Hematopoietic multipotent progenitor cell treated with erythropoietin and hydrocortisone succinate and interleukin-3 and kit ligand, for 6 days (in vitro differentiated cells): ENCODE measurements at places on chromosomes 5 and 9.

- peak; percentile 42 for DNase-seq
Measured at GRCh38 chr9:85290019-85290418, 451.7 kb downstream of the AGTPBP1 start.

DNA sequence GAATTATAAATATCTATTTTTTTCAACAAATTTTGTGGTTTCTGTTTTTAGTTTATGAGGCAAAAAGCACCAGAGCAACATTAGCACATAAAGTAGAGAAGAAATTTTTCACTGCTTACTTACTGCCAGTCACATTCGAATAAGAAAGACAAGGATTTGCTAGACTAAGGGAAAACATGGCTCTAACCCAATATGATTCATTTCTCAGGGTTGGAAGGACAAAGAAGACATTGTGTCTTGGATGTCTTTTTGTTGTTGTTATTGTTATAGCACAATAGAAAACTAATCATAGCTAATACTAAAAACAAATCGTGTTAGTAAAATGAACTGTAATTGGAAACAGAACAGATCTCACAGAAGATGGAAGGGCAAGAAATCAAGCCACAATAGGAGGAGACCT lies 90.9 kb upstream of the SLCO6A1 start:
- no peak for DNase-seq

- no peak for DNase-seq
Measured at GRCh38 chr5:36334315-36334714, 32.6 kb upstream of the RANBP3L start.

DNA sequence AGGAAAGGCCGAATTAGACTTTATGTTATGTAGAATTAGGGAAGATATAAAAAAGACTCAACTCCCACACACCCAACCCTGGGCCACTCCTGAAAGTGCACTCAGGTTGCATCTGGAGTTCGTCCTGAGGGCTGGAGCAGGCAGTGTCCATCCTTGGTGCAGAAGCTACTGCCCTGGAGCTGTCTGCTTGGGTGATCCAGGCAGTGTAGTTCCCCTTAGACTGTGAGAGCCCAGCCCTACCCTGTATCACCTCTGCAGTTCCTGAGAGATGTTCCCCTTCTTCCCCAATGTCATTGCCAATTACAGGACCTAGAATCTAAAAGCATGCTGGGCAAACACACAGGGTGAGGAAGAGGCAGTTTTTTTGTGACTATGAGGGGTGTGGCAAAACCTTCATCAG lies 368.3 kb upstream of the ST8SIA4 start:
- no peak for DNase-seq

GRCh38 chr5:56352808-56353590 lies 119.9 kb upstream of the ANKRD55 start:
- DNase-seq = peak; percentile 54

DNA sequence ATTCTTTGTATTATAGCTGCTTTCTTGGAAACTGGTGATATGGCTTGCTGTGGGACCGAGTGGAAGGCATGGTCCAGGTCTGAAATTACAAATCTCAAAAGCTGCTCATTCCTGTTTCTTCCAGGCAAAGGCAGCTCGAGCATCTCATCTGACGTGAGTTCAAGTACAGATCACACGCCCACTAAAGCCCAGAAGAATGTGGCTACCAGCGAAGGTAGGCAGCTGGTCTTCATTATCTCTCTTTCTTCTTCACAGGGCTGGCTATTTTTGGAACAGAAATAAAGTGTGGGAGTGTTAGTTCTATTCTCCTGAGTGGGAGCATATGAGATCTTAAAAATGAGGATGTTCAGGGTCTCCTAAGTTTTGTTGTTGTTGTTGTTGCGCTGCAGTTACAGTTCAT lies 115.9 kb downstream of the FBXL7 start:
- DNase-seq = no peak

DNA sequence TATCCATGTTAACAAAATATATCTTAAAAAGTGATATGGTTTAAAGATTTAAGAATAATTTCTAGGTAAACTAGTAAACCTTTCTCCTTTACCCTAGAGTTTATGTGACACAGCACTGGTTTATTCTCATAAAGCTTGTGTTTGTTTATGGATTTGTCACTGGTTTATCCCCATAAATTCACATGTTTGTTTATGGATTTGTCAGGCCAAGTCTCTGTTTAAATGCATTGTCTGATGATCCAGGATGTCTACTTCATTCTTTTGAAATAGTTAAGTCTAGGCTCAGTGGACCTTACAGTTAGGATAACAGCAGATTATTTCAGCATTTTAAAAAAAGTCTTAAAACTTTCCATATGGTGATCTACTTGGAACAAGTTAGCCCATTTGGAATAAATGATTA lies 334.0 kb downstream of the ARRDC3 start:
- DNase-seq = no peak

- DNase-seq = no peak
Measured at GRCh38 chr9:116541402-116541801, 145.7 kb upstream of the TRIM32 start.

DNA sequence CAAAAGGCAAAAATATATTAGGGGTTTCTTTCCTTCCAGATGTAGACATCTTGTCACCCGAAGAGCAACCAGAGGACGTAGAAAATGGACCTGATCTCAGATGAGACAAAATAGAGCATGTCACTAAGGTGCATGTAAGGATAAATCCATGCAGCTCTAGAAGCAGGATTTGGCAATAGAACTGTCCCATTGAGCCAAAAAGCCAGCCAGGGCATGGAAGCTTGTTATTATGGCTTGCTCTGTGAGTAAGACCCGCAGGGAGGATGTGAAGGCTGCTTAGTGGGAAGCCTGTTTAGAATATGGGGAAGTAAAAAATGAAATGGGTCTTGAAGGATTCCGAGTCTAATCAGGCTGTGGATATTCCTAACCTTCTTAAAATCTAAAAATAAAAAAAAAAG lies 165.6 kb upstream of the MPDZ start:
- no peak for DNase-seq

- no peak for DNase-seq
Measured at GRCh38 chr5:43973318-43973717, 370.3 kb downstream of the NNT start.

GRCh38 chr9:91143162-91143561 lies 218.6 kb downstream of the AUH start:
- DNase-seq = no peak

DNA sequence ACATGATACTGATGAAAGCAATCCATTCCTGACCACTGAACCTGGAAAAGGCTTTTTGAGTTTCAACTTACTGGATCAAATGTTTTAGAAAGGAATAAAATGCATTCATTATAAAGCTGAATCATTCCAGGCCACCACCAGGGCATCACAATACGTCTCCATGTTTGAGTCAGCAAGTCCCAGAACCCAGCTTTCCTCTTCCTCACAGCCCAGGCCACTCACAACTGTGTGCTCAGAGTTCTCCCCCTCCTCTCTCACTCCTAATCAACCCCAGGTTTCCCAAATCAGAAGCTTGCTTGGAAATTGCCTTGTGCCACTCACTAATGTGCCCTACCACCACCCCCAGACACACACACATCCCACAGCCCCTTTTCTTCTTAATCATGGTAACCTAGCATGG lies 91.7 kb downstream of the GNA14 start:
- no peak for DNase-seq

GRCh38 chr5:74183041-74183440 lies 457.5 kb downstream of the ENC1 start:
- DNase-seq = no peak

DNA sequence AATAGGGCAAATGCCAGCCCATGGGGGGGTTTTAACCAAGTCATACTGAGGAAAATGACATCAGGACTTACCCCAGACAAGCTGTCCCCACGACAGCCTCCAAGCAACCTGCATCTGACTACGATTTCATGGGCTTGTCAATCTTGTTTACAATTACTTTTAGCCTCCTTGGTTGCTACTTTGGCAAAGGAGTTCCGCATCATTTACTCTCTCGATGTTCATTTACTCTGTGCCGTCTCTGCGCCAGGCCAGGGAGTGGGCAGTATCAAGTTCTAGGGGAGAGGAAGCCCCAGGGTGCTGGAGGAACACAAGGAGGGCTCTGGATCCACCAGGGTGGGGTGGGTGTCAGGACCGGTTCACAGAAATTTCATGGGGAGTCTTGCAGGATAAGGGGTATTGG lies 23.9 kb downstream of the PTPN3 start:
- no peak for DNase-seq

DNA sequence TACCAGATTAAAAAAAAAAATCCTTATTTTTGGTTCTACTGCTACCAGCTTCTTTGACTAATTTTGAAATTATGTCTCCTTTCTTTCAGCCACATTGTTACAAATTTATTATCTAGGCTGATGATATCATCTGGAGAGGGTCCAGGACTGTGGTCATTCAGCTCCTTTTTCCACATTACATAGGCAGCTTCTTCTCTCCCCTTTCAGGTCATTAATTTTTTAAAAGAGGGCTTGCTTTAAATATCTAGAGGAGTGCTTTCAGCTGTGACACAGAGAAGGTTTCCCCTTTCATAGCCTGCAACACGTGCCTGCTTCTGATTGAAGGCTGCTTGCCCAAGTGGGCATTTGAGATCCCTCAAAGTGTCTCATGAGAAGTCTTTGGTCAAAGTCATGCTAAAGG lies 155.7 kb upstream of the PAPPA start:
- no peak for DNase-seq

GRCh38 chr9:29730163-29730562 lies 2156.9 kb upstream of the C9orf72 start:
- DNase-seq = no peak

- no peak for DNase-seq
Measured at GRCh38 chr9:96513622-96514021, 63.7 kb downstream of the HABP4 start.

DNA sequence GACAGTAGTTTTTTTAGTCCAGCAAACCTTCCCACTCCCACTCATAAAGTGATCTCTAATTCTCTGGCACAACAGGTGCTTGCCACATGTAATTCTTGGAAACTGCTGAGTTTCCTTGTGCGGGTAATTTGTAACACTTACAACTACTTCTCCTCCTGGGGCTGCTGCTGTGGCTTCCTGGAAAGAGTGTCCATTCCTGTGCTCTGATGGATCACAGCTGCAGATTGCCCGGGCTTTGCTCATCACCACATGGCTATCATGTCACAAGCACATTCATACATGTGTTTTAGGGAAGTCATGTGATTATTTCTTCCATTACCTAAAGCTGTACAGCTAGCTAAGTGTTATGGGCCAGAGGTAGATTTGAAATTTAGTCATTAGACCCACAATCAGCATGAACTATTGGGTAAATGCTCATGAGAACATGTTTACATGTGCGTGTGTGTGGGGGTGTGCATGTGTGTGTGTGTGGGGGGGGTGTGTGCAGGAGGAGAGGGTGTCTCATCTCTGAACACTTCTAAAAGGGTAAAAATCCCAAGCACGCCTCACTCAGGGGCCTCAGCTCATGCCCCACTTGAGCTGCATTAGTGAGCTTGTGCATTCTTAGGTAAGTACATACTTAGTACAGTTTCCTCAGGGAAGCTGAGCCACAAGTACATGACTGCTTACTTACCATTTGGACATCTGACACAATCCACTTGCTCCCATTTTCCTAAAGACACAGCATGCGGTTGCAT lies 118.1 kb upstream of the CCDC112 start:
- no peak for DNase-seq

- DNase-seq = peak; percentile 90
Measured at GRCh38 chr5:174327317-174327864, 281.9 kb downstream of the NSG2 start.

DNA sequence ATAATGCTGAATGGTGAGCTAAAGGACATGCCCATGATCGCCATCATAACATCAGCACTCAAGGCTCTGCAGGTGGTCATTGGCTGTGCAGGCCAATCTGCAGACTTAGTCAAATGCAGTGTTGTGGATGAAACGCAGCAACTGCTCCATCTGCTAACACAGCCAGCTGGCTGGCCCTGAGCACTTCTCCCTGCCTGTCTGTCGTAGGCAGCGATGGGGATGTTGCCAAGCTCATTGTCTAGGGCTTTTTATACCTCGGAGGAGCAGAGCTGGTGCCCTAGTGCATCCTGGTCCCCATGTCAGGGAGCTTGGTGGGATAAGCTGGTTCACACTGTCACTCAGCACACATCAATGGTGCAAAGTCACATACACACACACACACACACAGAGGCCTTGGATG lies 189.4 kb downstream of the TENT4A start:
- DNase-seq = no peak

GRCh38 chr5:145008876-145009530 lies 826.1 kb downstream of the PRELID2 start:
- no peak for DNase-seq

DNA sequence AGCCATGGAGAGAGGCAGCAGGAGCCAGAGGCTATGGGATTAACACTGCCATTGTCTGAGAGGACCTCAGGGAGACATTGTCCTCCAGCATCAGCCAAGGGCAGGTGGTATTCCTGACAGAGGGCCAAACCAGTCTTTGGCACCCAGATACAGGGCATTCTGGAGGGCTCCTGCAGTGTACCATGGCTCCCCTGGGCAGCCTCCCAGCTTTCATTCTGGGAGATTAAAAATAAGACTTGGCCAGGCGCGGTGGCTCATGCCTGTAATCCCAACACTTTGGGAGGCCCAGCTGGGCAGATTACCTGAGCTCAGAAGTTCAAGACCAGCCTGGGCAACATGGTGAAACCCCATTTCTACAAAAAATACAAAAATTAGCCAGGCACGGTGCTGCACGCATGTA lies 4.2 kb downstream of the MTAP start:
- DNase-seq = no peak

DNA sequence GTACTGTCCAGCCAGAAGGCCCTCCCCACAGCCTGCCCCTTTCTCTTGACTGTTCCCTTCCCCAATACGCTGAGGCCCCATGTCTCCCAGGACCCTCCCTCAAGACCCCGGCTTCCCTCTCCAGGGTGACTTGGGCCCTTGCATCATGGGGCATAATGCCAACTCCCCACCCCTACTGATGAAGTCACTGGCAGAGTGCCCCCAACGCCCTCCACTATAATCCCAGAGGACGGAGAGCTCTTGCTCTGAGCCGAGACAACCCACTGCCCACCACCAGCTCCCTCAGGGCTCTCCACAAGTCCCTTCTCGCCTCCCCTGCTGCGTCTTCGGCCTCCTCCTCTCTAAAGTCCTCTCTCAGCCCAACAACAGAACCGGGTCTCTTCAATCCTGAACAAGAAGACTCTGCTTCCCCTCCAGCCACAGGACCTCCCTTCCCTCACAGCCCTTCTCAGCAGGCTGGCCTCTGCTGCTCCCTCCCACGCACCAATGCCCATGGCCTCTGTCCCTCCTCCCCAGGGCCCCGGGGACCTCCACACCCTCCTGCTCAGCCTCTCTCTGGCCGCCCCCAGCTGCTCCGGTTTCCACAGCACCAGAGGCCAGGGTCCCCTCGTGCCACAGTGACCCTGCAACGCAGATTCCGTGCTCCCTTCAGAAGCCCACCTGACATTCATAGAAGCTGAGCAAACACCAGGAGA lies 47.6 kb downstream of the ADAMTS2 start:
- no peak for DNase-seq

DNA sequence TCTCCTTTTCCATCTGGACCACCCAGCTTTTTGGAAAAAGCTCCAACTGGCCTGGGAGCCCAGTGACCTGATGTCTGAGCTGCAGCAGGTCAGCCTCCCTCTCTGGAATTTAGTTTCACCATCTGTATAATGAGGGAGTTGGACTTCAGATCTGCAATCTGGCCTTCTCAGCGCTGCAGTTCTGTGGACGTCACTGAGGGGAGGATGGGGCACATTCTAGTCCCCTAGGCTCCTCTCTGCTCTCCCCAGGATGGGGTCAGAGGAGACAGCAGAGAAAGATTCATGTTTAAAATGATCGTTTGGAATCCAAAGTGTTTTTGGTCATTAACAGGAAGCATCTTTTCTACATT lies 10.2 kb downstream of the OR13J1 start:
- no peak for DNase-seq
